ENCODE measurements at places on chromosomes 6 and 20. TPM values are rescaled to one million over a fixed set of nuclear protein-coding genes. Genes with fewer than 3 reads are reported as not detected.

- no peak for DNase-seq
Observed at GRCh38 chr6:114053791-114054190, 82.8 kb upstream of the HDAC2 start.

TRIM15 gene
- not detected for total RNA-seq

DNA sequence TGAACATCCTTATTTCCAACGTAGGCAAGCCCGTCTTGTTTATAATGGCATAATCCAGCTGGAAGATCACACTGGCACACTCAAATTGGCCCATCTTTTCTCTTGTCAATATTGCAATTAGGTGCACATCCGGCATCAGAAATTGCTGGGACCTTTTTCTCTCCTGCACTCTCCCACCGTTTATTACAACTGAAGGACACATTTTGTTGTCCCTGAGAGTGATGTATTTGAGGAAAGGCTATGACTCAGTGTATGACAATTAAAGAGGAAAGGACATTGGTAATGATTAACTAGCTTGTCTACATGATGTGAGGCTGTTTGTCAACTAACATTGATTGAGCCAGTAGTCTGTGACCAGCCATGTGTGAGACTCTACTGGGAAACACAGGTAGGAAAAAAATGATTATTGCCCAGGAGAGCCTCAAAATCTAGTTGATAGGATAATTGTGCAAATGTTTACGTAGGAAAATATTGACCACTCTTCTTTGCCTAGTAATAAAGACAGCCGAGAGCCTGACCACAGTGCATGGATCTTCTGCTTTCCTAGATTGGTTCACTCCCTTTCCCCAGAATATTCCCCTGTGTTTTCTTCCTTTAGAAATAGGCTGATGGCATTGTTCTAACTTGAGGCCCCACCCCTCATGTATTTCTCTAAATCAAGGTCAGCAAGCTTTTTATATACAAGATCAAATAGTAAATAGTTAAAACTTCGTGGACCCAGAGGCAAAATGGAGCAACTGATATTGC is 230.0 kb upstream of the BTBD3 start:
- no peak for DNase-seq

- DNase-seq: no peak
Observed at GRCh38 chr6:157393669-157394327, 12.8 kb downstream of the ZDHHC14 start.

DNA sequence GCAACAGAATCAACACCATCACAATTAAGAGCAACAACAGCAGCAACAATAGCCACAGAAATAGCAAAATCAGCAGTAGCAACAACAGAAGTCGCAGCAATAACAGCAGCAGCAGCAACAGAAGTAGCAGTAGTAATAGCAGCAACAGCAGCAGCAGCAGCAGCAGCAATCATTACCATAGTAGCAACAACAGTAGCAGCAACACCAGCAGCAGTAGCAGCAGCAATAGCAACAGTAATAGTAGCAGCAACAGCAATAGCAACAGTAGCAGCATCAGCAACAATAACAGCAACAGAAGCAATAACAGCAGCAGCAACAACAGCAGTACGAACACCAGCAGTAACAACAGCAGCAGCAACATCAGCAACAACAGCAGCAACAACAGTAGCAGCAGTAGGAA is 39.8 kb downstream of the SLC22A2 start:
- no peak for DNase-seq

- no peak for DNase-seq
Observed at GRCh38 chr6:133977983-133978895, 25.2 kb downstream of the TBPL1 start.

HECA gene
- 36.7 TPM for total RNA-seq

KHDC1 gene
- total RNA-seq: 2.6 TPM

- no peak for DNase-seq
Observed at GRCh38 chr20:23928788-23929187, 49.2 kb upstream of the CST5 start.

GLP1R gene
- 42.5 TPM for total RNA-seq

- DNase-seq: no peak
Observed at GRCh38 chr20:625360-625932, 15.3 kb upstream of the TCF15 start.

GRCh38 chr6:31557443-31558317 is 10.3 kb downstream of the NFKBIL1 start:
- DNase-seq: no peak

RFX6 gene
- not detected for total RNA-seq

DNA sequence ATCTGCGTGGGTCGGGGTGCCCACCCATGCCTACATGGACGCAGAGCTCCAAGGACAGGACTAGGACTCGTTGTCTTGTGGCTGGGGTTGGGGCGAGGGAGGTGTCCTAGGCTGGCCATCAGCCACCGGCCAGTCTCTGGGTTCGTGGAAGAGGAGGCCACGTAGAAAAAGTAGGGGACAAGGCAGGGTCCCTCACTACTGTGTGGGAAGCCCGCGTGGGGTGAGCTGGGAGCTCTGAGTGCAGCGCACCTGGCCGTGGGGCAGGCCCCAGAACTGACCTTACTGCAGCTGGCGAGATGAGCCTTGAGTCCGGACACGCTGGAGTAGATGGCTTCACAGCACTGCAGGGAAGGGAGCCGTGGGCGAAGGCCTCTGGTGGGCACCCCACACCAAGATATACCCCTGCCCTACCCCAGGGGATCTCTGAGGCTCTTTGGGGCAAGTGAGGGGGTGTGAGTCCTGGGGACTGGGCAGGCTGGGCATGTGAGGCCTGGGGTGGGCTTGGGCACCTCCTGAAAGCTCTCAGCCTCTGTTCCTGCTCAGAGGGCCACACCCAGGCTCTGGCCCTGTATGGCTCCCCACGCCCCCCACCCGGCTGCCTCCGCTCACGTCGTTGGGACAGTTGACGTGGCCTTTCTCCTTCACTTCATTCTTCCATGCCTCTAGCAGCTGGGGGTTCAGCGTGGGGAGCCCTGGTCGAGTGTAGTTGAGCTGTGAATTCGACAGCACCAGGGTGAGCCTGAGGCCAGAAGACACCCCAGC is 5.6 kb upstream of the UCKL1 start:
- DNase-seq: no peak

DNA sequence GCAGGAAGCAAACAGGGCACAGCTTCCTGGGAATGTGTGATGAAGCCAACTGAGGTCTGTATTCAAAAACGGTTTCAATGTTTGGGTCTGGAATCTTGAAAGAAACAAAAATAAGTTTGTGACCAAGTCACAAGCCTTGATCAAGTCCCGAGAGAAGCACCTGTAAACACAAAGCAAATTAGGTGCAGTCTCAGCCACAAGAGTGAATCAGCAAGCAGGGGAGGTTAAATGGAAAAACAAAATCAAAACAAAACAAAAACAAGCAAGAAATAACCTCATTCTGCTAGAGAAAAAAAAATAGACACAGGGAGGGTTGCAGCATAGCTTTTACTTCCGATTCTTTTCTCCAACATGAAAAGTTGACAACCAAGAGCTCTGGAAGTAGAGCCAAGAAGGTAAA is 201.7 kb downstream of the CLIC5 start:
- DNase-seq: no peak

DNA sequence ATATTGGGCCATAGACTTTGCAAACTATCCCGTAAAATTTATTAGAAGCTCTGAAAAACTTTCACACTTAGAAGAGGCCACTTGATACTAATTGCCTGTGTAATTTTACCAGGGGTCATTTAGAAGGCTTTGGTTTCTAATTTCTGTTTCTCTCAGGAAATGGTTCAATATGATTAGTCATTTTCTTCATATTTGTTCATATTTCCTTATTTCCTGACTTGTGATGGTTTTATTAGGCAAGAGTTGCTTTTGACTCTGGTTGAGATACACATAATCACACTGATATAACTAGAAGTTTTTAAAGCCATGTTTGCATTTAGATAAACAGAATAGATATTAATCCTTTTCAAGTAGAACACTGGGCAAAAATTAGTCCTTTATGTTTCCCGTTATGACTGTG is 11.8 kb upstream of the HBS1L start:
- no peak for DNase-seq
